Heart right ventricle (tissue), 16 donors: ENCODE measurements at places on chromosomes 1 and 21. TPM values are rescaled to one million over a fixed set of nuclear protein-coding genes. Genes with fewer than 3 reads are reported as not detected.

TMCC2 gene
- polyA plus RNA-seq = 1.8 TPM

ADGRL2 gene
- polyA plus RNA-seq = 26.9 TPM

ERO1B gene
- 6.8 TPM for polyA plus RNA-seq

MAB21L3 gene
- polyA plus RNA-seq = not detected

DNA sequence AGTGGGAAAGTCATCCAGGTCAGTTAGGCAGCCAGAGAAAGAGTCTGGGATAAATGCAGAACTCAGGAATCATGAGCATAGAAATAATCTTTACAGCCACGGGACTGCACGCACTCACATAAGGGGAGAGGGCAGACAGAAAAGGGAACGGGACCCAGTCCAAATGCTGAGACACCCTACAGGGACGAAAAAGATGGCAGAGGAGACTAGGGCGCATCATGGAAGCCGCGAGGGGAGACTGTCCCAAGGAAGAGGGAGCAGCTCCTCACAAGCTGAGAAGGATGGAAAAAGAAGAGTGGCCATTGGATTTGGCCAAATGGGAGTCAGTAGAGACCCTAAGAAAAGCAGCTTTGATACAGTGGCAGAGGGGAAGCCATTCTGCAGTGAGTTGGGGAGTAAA is 102.9 kb upstream of the TLR5 start:
- DNase-seq = no peak

GRCh38 chr1:84478876-84479868 is at the start of gene RPF1:
TSS of gene RPF1 (plus strand) at chr1:84479266. CDS start at chr1:84479282, 16 bp downstream.
- peak; percentile 71 for DNase-seq

DNA sequence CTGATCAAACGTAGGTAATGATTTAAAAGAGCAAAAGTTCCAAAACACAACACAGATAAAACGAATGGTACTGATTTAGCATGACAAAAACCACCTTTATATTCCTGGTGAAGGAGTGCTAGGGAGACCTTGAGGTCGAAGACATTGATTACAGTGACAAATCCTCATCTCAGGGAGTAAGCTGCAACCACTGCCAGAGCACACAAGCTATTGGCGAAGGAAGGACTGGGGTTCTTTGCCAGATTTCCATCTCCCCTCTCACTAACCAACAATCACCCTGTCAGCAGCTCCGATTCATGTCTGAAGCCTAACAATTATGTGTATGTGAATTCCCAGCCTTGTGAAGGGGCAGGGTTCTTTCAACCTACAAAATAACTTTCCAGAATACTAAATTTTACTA is 40.2 kb upstream of the DMRTB1 start:
- DNase-seq = no peak

GRCh38 chr1:172394141-172394751 is 26.2 kb upstream of the C1orf105 start:
- DNase-seq = no peak

- DNase-seq = no peak
Measured at GRCh38 chr1:154379301-154379700, 25.8 kb upstream of the IL6R start.

DNA sequence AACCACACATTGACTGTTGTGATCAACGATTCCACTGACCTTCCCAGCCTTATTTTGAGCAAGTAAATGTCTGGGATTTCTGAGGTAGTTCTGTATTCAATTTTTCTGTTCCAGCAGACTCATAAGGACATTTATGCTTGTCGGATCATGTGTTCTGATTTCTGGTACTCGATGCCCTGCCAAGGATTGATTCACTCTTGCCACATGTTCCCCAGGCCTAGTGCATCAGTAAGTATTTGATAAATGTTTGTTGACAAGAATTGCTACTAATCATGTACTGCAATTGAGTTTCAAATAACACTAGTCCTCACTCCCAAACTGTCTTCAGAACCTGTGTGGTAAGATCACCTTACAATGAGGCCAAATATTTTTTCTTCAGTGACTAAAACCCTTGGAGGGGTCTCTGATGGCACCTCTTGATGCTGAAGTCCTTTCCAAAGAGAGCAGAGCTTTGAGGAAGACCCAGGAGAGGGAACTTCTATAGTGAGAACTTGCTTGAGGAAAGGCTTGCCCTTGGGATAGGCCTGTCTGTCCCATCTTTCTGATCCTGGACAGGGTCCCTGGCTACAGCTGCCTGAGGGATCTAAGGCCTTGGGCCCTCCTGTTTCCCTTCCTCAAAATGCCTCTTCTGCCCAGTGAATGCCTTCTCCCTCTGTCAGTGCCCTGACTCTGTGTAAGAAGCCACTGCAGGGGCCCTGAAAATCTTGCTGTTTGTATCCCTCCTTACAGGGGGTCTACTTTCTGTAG is 115.8 kb upstream of the FAM78B start:
- DNase-seq = no peak

DNA sequence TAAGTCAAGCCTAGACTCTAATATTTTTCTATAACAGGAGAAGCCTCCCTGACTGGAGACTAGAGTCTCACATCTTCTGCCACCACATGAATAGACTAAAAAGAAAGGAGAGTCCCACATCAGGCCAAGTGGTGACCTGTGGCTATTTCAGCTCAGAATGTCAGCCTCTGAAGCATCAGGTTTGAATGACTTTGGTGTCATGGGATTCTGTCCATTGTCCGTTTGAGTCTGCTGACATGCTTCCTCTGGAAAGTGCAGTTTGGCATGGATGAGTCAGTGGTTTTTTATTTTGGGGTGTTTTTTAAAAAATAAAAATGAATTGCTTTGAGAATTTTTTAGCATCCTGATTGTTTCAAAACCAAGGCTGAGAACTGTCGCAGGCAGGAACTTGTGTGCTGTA is 19.5 kb downstream of the DYRK3 start:
- DNase-seq = no peak

DNA sequence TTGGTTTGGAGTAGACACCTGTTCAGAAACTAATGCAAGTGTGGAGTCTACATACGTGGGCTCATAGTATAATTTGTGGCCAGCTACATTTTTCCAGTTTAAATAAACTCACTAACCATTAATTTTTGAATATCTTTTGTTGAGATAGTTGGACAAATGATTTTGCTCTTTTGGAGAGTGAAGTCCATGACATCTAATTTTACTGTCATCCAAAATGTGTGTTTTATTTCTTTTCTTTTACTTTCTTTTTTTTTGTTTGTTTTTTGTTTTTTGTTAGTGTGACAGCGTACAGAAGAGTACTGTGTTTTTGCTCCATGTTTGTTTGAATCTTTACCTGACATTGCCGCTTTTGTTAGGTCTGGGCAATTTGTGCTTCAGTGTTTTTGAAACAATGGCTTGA is 5.0 kb downstream of the RBM15 start:
- no peak for DNase-seq

- DNase-seq = no peak
Measured at GRCh38 chr1:57672346-57673140, 248.7 kb upstream of the DAB1 start.

- no peak for DNase-seq
Measured at GRCh38 chr1:44315521-44315920, 39.5 kb downstream of the ERI3 start.

DNA sequence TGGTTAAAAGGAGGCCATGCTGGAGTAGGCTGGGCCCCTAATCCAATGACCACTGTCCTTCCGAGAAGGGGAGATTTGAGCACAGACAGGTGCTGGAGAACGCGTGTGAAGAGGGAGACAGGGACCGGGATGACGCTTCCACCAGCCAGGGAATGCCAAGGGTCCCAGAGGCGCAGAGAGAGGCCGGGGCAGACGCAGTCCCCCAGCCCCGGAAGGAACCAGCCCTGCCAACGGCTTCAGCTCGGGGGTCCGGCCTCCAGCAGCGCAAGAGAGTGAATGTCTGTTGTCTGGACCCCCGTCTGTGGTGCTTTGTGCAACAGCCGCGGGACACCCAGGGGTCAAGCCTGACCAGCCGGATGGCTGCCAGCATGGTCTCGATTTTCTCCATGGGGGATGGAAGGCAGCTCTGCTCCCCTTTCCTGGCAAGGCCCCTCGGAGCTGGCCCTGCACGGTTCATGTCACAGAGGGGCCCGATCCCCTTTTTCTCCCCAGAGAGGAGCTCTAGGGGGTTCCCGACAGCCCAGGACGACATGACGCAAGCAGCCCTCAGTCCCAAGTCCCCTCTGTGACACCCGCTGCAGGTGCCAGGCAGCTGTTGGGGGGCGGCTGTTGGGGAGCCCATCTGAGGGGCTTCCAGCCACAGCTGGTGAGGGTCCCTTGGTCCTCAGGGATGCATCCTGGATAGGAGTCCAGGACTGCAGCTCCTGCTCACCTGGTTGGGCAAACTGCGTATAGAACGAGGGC is 73.5 kb downstream of the SIK1 start:
- DNase-seq = no peak

- DNase-seq = no peak
Measured at GRCh38 chr1:17907999-17908398, 152.9 kb downstream of the ACTL8 start.

DNA sequence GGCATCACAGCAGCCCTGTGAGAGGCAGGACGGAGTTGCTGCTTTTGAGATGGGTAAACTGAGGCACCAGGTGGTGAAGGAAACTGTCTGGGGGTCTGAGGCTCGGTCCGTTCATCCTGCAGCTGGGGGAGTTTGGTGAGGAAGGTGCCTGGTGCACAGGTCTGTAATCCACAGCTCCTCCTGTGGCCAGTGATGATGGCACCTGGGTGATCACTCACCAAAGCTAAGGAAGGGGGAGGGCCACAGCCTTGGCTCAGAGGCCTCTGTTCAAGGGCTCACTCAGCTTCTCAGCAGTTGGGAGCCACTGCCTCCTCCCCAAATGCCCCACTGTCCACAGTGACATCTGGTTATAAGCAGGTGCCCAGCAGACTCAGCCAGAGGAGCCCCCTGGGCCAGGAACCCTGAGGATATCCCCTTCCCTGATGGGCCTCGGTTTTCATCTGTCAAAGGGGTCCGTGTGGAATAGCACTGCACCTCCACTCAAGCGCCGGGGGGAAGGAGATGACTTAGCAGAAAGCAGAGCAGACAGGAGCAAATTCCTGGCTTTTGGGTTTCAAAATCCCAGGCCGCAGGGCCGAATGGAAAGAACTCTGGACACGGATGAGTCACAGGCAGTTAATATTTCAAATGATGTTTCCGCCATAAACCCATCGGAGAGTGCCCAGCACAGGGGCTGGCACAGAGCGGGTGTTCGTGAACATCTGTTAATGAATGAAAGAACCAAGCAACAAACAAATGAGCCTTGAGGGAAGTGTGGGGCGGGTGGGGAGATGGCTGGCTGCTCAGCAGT is 82.8 kb downstream of the DMRTB1 start:
- DNase-seq = no peak

DNA sequence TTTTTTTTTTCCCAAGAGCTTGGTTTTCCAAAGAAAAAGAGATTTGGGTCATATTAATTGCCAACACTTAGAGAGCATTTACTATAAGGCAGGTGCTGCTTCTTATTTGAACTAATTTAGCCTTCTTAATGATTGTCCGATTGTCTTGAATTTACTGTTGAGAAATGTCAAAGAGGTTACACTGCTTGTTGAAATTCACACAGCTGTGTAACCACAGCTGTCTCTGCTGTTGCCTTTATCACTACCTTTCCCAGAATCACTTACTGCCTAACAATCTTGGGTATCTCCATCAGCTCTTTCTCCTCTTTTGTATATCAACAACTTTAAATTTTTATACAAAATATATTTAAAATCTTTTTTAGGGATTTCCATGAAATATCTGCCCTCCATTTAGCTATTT is 115.6 kb downstream of the UCHL5 start:
- no peak for DNase-seq
